Activated CD4-positive, alpha-beta memory T cell treated with anti-CD3 and anti-CD28 coated beads for 36 hours (primary cell): ENCODE measurements at places on chromosomes 7 and 10.

GRCh38 chr7:41033500-41033899 is 669.4 kb downstream of the INHBA start:
- no peak for DNase-seq

GRCh38 chr7:120617275-120617674 is 240.7 kb downstream of the TSPAN12 start:
- DNase-seq: no peak

DNA sequence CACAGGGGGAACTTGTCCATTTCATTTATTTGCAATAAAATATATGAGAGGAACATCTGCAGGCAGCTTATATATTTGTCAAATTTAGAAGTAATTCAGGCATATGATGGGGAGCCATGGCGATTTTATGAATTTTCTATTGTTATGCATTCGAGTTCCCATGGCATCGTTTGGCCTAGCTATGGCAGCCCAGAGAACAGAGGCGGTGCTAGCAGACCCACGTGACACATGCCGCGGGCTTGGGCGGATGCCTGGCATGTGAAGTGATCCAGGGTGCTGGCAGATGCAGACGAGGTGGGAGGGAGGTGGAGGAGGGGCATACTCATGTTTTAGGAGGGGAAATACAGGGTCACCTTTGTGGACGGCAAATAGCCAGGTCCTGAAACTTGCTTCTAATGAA is 560.0 kb upstream of the GALNT17 start:
- no peak for DNase-seq

- DNase-seq: no peak
Observed at GRCh38 chr10:8722835-8723234, 668.3 kb downstream of the GATA3 start.

DNA sequence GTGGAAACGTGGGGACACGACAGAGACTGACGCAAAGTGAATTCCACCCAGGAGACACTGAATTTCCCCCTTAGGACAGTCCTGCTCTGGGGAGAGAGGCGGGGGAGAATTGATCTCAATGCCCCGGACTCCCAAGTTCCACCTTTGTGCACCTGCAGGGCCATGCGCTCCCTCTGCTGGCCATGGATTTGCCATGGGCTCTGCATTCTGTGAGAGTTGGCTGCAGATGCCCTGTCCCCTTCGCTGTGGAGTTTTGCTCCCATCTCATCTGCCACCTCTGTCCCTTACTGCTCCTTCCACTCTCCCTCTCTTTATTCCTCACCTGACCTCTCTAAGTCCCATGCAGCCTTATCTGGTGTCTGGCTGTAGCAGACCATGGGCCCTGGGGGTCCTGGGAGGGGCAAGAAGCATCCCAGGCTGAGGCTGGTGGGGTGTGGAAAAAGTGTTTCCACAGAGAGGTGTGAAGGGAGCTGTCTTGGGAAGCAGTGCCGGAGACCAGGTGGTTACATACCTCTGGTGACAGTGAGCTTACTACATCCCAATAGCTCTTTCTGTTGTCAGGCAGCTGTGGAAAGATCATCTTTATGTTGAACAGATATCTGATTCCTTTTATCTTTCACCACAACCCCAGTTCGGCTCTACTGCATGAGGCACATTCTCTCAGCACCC is 14.3 kb downstream of the GHRHR start:
- DNase-seq: no peak

- no peak for DNase-seq
Observed at GRCh38 chr7:42699380-42700178, 212.3 kb downstream of the C7orf25 start.

GRCh38 chr7:33485747-33486493 is 356.6 kb downstream of the BBS9 start:
- no peak for DNase-seq

- no peak for DNase-seq
Observed at GRCh38 chr10:79079490-79080355, 11.0 kb downstream of the ZMIZ1 start.

GRCh38 chr10:48659790-48660189 is 24.9 kb upstream of the WDFY4 start:
- DNase-seq: no peak

DNA sequence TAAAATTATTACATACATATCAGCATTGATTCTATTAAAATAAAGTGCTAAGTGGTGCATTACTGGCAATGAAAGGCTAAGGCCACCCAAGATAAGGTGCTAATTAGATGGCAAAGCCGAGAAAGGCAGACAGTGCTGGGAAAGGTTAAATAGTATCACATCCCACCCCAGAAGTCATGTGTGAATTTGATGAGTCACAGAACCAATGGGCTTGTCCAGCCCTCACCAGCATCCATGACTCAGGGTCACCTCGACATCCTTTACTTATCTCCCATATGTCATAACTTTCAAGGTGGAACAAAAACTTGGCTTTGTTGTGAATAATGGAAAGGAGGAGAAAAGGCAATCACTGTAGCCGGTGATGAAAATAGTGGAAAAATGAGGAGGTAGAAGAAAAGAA is 459.1 kb downstream of the PLXNA4 start:
- no peak for DNase-seq

- DNase-seq: no peak
Observed at GRCh38 chr10:125021686-125022344, 79.9 kb downstream of the ZRANB1 start.

- DNase-seq: no peak
Observed at GRCh38 chr7:105816266-105816843, 60.0 kb downstream of the ATXN7L1 start.

DNA sequence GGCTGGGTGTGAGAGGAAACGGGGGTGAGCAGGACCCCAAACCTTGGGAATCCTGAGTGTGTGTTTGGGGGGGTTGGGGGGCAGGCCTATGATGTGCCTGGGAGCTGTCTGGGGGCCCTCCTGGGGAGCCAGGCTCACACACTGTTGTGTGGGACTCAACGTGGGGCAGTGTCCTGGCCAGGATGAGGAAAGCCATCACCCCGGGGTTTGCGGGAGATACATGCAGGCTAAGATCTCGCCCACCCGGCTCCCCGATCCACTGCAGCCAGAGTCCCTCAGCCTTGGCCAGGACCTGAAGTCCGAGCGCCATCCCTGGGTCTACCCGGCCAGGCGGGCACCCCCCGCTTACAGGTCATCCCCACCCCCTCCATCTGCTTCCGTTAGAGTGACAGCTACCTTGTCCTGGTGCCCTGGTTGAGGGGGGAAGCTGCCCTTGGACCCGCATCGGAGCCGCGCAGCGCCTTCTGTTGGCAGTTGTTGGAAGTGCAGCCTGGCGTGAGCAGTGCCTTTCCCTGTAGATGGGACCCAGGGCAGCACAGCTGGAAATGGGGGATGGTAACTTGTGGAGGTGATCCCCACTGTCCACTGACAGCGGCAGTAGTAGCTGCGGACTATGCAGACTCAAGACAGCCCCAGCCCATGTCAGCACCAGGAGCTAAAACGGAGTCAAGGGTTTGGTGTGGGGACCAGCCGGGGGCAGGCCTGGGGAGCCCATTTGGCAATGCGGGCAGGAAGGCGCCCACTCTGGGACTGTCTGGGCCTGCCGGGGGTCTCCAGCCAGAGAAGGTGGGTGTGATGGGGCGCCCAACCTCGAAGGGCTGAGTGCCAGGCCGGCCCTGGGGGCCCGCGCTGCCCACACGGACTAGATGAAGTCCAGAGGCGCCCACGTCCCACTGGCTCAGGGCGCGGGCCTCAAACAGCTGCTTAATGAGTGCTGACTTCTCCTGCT is 885.6 kb upstream of the ZNF722 start:
- DNase-seq: no peak

DNA sequence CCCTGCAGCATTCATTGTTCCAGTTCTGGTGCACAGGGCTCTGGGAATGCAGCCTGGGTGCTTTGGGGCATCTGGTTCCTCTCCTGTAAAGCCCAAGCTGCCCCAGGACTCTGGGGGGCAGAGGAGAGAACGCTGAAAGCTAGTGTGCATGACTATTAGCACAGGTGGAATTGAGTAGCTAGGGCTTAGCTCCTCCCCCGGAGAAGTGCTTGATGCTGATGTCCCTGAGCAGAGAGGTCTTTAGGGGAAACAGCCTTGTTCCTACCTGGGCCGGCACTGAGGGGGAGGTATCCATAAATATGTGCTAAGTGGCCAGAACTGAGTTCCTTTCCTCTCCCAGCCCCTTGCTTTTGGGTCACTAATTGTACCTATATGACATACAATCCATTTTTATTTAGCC is 3.9 kb downstream of the ADCY1 start:
- DNase-seq: no peak

GRCh38 chr10:122269059-122269687 is 1.9 kb upstream of the BTBD16 start:
- DNase-seq: no peak

DNA sequence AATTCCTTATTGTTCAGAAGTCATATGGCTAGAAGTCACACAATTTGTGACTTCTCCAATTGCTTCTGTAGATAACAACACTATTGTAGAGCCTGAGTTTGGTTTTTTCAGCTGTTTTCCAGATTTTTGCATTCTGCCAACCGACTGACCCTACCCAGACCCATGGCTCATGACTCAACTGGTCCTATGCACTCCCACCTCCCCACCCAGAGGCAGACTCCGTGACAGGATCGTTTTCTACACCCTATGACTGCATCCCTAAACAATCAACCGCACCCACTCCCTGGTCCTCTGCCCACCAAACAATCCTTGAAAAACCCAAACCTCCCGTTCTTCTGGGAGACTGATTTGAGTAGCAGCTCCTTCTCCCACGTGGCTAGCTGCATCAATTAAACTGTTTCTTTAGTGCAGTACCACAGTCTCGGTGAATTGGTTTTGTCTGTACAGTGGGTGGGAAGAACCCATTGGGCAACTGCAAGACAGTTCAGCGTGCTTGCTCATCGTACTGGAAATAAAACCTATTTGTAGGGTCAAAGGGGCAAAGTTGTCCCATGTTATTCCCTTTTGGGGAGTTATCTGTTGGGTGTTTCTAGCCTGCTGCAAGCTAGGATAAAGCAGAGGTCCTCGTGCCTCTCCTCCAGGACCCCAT is 150.3 kb upstream of the FAM20C start:
- DNase-seq: peak; percentile 3

DNA sequence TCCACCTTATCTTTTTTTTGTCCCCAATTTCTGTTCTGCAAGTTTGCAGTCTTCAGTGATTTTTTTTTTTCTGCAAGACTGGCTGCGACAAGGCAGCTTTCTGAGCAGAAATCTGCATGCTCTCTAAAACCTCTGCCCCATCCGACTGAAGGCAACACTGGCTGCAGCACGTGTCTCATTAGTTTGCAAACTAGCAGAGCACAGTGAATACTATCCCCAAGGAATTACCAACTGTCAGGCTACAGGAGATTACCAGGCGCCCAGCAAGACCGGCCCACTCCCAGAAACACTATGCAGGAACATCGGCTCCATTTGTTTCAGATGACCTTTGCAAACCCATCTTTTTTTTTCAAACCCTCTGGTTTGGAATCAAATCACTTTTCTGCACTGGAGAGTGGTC is 538.8 kb downstream of the SORCS1 start:
- no peak for DNase-seq

DNA sequence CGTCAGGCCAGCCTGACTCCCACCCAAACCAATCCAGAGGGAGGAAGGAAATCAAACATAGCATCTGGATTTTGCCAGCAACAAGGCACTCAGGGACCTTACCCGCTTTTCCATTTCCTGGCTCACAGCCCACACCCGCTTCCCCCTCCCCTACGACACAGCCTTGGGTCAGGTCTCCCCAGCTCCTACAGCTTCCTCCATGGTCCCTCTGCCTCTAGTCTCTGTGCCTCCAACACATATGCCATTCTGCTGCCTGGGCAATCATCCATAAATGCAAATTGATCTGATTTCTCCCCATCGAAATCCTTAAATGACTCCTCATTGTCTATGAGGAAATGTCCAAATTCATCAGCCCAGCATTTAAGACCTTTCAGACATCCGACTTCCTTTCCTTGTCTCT is 53.2 kb upstream of the CUX1 start:
- DNase-seq: no peak

- DNase-seq: no peak
Observed at GRCh38 chr10:68118657-68119056, 9.4 kb downstream of the MYPN start.

DNA sequence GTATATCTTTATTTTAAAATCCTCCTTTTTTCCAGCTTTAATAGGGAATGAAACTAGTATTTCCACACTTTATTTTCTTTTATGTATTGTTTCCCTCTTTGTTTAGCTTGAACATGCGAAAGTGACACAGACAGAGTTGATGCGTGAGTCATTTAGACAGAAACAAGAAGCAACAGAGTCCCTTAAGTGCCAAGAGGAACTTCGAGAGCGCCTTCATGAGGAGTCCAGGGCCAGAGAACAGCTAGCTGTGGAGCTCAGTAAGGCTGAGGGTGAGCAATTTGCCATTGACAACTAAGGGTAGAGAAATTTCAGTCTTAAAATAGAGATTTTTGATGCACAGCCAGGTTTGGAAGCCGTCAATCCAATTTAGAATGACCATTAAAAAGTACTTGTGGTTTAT is 73.1 kb downstream of the CYP51A1 start:
- no peak for DNase-seq

- no peak for DNase-seq
Observed at GRCh38 chr7:149238051-149238450, 1.4 kb upstream of the ZNF212 start.

DNA sequence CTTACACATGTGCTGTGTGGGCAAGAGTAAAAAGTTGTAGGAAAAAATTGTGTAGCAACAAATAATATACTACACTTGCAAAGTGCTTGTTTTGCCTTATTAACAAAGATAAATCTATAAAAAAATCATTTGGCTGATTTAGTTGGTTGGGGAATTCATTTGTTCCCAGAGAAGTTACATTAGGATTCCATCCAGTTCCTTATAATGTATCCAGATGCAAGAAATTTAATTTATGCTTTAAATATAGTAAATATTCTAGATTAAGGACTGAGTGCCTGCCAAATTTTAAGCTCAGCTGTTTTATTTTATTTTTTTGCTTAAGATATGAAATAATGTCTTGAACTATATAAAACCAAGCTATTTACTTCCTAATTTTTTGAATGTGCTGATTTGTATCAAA is 1169.9 kb downstream of the NXPH1 start:
- no peak for DNase-seq

GRCh38 chr7:97126483-97127171 is 9.1 kb downstream of the SDHAF3 start:
- no peak for DNase-seq
